ENCODE measurements at places on chromosomes 11 and 22.

DNA sequence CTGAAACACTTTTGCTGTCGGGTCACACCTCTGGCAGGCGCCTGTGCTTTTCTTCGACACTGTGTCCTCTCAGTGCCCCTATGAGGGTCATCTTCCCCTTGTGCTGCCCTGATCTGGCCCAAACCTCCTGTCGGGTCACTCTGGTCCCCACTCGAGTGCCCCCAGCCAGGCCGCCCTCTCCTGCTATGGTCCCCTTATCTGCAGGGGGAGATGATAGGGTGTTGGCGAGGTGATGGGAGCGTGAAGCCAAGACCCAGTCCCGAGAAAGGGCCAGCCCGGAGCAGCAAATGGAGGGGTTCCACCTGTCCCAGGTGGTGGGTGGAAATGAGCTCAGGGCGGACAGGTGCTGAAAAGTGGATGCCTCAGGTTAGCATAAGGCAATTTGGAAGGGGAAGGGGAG, 9.7 kb downstream of the NADSYN1 start:
- no peak for DNase-seq

- DNase-seq = no peak
Measured at GRCh38 chr11:74680703-74681531, 50.3 kb downstream of the CHRDL2 start.

DNA sequence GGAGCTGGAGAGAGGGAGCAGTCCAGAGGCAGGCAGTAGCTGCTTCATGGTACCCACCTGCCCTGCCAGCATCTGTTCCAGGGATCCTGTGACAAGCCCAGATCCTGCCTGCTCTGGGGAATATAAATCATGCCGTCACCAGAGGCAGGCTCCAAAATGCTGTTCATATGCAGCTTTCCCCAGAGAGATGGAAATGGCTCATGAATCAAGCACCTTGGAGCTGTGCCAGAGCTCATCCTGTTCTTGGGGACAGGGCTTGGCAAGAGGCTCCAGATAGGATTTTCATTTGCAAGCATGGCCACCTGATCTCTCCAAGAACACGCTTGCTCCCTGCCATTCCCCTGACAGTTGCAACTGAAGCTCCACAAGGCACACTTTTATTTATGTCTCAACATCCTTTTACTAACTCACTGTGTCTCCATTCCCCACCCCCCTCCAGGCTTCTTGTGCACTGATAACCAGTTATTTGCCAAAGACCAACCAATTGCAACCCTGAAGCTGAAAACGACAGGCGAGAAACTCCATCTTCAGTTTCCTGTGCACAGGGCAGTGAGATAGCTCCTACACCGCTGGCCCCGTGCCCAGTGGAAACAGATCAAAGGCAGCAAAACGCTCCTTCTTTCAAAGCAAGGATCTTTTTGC, 115.8 kb upstream of the PITPNB start:
- peak; percentile 69 for DNase-seq

DNA sequence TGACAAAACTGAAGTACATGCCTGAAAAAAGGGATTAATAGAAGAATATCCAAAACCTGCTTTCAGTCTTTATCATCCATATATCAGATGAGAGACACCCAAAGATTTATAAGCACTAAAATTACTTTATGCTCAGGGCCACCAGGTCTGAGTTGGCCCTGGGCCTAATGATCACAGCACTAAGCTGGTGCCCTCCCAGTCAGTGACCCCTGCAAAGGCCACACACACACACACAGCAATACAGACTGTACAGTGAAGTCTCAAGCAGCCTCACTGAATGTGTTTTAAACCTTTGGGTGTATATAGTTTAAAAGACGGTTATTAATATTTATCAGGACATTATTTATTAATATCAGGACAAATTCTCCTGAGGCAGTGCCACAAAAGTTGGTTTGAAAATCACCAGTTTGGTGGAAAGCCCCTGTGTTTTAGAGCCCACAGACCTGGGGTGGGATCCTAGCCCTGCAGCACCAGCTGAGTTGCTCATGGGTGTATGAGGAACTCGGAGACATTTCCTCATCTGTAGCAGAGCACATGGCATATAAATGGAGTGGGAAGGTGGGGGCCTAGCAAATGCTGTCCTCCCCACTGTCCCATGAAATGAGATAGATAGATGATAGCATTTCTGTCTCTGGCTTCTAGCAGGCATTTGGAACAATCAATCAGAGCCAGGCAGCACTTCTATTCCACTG, 48.4 kb upstream of the HORMAD2 start:
- no peak for DNase-seq

DNA sequence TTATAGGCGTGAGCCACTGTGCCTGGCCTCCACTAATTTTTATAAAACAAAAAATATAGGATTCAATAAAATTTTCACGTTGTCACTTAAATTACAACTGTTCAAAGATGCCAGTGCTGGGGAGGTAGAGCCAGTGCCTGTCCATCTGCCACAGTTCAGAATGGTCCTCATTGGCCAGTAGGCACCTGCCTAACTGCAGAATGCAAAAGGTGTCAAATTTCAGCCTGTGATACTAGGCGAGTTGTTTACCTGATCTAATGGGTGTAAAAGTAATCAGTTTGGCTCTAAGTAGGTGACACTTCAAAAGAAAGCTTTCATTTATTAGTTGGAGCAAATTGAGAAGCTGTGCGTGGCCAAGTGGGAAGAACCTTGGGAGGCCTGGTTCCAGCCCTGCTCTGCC, 2.4 kb downstream of the SMARCB1 start:
- no peak for DNase-seq

DNA sequence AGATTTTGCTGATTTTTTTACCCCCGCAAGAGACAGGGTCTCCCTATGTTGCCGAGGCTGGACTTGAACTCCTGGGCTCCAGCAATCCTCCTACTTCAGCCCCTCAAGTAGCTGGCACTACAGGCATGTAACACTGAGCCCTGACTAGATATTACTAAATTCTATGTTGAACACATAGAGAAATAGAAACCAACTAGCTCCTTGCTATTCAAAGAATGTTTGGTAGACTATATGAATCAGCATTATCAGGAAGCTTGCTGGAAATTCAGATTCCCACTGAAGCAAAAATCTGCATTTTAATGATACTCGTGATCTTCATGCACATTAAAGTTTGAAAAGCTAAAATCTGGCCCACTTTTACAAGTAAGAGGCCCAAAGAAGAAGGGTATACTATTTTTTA, 11.9 kb downstream of the TMEM41B start:
- DNase-seq = no peak

GRCh38 chr11:61532134-61533038, 23.8 kb downstream of the LRRC10B start:
- DNase-seq = no peak

GRCh38 chr11:83284501-83285150, 1.5 kb downstream of the CCDC90B start:
- peak; percentile 15 for DNase-seq

DNA sequence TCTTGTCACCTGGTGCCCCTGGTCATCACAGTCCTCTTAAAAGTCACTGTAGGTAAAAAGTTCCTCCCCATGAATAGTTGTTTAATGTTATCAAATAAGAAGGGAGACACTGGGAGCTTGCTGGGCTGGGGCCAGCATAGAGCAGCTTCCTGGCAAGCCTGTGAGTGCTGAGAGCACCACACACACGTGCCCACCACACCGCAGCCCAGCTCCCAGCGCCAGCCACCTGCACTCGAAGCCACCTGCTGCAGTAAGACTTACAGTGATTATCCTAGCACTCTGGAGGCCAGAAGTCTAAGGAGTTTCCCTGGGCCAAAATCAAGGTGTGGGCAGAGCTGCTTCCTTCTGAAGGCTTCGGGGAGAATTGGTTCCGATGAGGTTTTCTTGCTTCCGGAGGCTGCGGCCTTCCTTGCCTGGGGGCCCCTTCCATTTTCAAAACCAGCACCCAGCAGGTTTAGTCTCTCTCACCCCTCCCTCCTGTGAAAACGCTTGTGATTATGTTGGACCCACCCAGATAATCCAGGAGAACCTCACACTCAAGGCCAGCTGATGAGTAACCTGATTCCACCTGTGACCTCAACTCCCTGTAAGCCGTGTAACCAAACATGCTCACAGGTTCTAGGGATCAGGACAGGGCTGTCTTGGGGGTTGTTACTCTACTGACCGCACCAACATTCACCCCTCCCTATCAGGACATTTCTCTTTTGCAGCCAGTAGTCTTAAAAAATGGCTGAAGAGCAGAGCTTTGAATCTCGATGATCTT, 687.2 kb downstream of the TBC1D22A start:
- no peak for DNase-seq

GRCh38 chr11:66912911-66913310, 45.3 kb downstream of the PC start:
- no peak for DNase-seq

DNA sequence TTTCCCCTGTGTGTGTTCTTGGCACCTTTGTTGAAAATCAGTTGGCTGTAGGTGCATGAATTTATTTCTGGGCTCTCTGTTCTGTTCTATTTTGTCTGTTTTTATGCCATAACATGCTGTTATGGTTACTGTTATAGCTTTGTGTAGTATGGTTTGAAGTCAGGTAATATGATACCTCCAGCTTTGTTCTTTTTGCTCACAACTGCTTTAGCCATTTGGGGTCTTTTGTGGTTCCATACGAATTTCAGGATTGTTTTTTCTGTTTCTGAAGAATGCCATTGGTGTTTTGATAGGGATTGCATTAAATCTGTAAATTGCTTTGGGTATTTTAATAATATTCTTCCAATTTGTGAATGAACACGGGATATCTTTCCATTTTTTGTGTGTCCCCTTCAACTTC, 4.7 kb downstream of the PEX26 start:
- DNase-seq = no peak

DNA sequence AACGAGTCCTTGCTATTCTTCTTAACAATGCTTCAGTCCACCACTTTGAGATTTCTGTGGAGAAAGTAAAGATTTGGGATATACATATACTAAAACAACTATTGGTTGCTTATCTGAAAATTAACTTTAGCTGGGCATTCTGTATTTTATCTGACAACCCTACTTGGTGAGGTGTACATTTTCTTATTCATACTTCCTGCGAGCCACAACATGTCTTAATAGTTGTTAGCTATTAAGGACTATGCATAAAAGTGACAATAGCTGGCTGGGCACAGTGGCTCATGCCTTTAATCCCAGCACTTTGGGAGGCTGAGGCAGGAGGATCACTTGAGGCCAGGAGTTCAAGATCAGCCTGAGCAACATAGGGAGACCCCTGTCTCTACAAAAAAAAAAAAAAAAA, 28.0 kb upstream of the TMA7B start:
- DNase-seq = no peak

All from hindlimb muscle (tissue), 1 donor.